ENCODE measurements at places on chromosomes 5 and 9.

- no peak for DNase-seq
These were observed 160.7 kb downstream of the GLIS3 start for GRCh38 chr9:4139196-4139595.

DNA sequence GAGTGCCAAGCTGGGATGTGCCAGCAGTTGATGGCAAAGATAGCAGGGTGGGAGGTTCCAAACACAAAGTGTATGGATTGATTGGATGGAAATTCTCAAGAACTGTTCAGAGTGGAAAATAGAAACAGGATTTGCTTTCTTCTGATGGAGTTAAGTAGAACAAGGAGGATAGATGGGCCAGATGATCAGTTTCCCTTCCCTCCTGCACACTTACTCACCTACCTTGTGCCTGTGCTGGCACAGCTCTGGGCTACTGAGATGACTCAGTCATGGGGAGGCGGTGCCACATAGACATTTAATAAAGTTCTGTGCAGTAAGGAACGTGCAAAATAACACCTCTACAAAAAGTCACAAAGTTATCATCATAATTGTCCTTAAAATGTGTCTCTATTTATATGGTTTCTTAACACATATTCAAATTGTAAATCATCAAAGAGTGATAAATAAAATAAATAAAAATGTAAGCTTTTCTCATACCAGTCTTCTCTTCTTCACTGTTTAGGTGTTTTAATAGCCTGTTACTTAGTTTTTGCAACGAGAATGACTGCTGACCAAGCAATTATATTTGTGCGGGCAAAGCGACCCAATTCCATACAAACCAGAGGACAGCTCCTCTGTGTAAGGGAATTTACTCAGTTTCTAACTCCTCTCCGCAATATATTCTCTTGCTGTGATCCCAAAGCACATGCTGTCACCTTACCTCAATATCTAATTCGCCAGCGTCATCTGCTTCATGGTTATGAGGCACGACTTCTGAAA, 12.7 kb downstream of the PTPDC1 start:
- DNase-seq = no peak

- DNase-seq = no peak
These were observed 1.1 kb downstream of the EPB41L4B start for GRCh38 chr9:109319626-109320241.

GRCh38 chr9:93576258-93577077, at the start of gene PHF2:
Gene PHF2 (plus strand): TSS chr9:93576584. CDS start chr9:93576774, 190 bp downstream.
- DNase-seq = no peak

- no peak for DNase-seq
These were observed 6.4 kb upstream of the DCTN4 start for GRCh38 chr5:150765011-150765798.

- DNase-seq = no peak
These were observed 10.7 kb upstream of the DIPK1B start for GRCh38 chr9:136701668-136702053.

- no peak for DNase-seq
These were observed 692.4 kb downstream of the MTRR start for GRCh38 chr5:8561224-8561840.

- no peak for DNase-seq
These were observed 4.1 kb downstream of the NRARP start for GRCh38 chr9:137297966-137298365.

GRCh38 chr5:116554764-116555163, 19.9 kb downstream of the SEMA6A start:
- DNase-seq = peak; percentile 25

DNA sequence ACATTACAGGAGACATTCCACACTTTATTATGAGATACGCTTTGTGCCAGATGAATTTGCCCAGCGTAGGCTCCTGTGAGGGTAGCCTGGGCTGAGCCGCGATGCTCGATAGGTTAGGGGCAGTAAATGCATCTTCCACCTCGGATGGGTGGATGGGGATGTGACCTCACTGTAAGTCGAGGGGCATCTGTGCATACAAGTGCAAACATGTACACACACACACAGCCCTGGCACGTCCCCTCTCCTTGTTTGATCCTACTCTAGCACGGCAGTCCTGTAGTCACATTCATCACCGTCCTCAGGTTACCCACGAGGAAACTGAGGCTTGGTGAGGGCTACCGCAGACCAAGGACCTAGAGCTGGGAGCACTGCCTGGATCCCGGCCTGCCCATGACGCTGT, 166.8 kb downstream of the COL23A1 start:
- no peak for DNase-seq

DNA sequence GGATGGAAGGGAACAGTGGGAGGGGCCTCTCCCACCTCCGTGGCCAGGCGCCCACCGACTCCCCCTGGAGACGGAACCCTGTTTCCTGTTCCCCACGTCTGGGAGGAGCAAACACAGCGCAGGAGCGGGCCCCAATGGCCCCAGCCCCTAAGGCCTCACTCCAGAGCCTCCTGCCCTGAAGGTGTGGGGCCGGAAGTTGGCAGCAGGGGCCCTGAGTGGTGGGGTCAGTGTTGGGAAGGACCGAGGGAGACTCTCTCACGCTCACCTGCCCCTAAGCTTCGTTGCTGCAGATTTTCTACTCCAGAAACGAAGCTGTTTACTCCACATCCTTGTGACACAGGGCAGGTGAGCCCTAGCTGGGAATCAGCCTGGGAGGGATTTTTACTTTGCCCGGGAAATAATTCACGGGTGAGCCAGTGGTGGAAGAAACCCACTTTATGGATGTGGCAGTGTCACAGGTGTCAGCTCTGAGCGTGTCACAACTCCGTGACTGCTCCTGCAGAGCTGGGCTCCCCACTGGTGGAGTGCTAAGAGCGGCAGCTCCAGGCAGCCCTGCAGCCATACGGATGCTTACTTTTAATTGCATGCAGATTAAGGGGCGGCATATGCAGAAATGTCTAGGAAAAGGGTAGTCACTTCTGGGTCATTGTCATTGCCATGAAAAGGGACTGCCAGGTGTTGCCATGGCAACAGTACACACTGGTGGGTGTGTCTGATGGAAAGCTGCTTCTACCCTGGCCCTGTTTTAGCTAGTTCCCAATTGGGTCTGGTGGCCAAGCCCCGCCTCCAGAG, 77.5 kb upstream of the OLFM1 start:
- DNase-seq = no peak

DNA sequence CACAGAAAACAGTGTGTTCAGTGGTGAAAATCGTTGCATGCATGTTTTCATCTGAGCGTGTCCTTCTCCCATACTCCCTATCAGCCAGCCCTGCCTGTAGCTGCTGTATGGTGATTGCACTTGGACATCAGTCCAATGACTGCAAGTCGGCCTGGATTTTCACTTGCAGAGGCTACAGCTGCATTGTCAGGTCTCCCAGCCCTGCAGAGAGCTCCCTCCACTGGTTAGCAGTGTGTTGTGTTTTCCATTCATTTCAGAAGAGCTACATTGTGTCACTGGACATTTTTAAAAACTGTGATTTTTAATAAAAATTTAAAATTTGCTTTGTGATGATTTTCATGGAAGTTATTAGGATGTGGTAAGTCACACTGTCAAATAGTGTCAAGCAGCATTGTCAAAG, 96.6 kb downstream of the SYK start:
- DNase-seq = no peak

DNA sequence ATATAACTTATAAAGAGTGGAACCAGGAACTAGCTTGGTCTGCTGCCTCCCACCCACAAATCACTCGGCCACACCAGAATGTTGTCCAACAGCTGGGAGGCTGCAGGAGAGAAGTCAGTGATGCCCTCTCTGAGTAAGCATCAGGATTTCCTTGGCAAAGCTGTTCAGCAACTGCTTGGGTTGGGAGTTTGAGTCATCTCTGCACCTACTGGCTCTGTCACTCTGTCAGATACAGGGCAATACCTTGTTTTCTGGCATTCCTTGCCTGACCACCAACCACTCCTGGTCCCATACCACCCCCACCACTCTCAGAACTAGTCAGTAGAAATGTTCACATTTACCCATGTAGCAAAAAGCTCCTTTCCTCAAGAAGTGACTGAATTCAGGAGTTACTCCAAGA, 36.8 kb upstream of the GCNT4 start:
- no peak for DNase-seq
